ENCODE measurements at places on chromosomes 11 and 22.

- peaks cover 34% of the 10 kb centered on the region for H3K27me3 ChIP-seq
- peaks cover 21% of the 10 kb centered on the region for H3K36me3 ChIP-seq
- no peak overlapping the region for H3K27ac ChIP-seq
- H3K4me1 ChIP-seq, result peaks cover 24% of the 10 kb centered on the region
These were observed 1.1 kb upstream of the PHLDB1 start for GRCh38 chr11:118606157-118606843.

- peaks cover 6% of the 10 kb centered on the region for H3K4me1 ChIP-seq
- H3K27ac ChIP-seq, result no peak overlapping the region
- H3K4me3 ChIP-seq, result no peak overlapping the region
- H3K36me3 ChIP-seq, result no peaks in the 10 kb centered on the region
These were observed 148.4 kb downstream of the CACNA1I start for GRCh38 chr22:39718921-39719475.

GRCh38 chr11:122189229-122189628 lies 73.2 kb upstream of the BLID start:
- no peaks in the 10 kb centered on the region for H3K4me1 ChIP-seq
- no peak overlapping the region for H3K27ac ChIP-seq

GRCh38 chr22:29146771-29147170 lies 58.9 kb upstream of the EMID1 start:
- H3K4me1 ChIP-seq, result peaks cover 24% of the 10 kb centered on the region
- H3K27ac ChIP-seq, result no peak overlapping the region
- no peaks in the 10 kb centered on the region for H3K27me3 ChIP-seq

GRCh38 chr11:79244798-79245197 lies 196.0 kb downstream of the TENM4 start:
- no peaks in the 10 kb centered on the region for H3K27me3 ChIP-seq
- no peak overlapping the region for H3K27ac ChIP-seq
- DNase-seq, result no peak
- no peaks in the 10 kb centered on the region for H3K36me3 ChIP-seq

DNA sequence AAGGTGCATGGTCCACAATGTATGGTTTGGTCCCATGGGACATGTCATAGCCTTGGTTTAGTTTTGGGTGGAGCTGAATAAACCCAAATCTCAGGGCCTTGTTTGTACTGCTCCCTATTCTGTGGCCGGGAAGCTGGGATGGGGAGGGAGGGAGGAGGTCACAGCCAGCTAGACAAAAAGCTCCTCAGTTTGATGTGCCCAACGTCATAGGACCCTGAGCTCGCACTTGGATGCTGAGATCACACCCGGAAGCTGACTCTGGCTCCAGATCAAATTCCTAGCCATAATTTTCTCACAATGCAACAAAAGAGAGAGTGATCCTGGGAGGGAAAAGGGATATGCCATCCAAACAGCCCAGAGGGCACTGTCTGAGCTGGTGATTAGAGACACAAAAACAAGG lies 1.5 kb downstream of the HSPB2 start:
- no peaks in the 10 kb centered on the region for H3K36me3 ChIP-seq
- no peak overlapping the region for H3K27ac ChIP-seq
- H3K4me3 ChIP-seq, result no peak overlapping the region
- H3K27me3 ChIP-seq, result no peaks in the 10 kb centered on the region

Data from neuronal stem cell (in vitro differentiated cells).